CD4-positive, alpha-beta T cell (primary cell): ENCODE measurements at places on chromosomes 13 and 19.

GRCh38 chr13:112670864-112671263 is 19.0 kb upstream of the ATP11A start:
- H3K27ac ChIP-seq: no peak overlapping the region
- no peaks in the 10 kb centered on the region for H3K27me3 ChIP-seq
- DNase-seq: no peak
- H3K4me3 ChIP-seq: no peak overlapping the region

DNA sequence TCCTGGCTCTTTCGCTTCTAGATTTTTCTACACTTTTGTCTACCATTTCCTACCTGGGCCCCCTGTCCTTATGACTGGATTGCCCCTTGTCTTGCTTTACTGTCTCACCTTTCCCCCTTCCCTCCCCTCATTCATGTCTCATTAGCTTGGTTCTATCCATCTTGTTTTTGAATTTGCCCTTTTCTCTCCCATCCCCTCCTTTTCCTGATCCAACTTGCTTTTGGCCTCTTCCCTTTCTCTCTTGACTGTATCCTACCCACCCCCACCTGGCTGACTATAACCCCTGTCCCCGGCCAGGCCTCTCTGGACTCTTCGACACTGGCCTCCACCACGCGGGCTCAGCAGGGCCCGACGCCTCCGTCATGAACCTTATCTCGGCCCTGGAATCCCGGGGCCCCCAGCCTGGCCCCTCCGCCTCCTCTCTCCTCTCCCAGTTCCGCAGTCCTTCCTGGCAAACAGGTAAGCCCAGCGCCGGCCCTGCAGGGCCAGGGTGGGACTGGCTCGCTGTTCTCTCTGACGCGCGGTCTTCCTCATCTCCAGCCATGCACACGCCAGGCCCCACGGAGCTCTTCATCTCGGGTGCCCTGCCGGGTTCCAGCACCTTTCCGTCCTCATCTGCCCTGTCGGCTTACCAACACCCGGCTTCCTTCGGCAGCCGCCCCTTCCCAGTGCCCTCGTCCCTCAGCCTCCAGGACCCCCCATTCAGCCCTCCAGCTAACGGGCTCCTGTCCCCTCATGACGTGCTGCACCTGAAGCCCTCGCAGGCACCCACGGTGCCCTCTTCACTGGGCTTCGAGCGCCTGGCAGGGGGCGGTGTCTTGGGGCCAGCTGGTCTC is 3.4 kb downstream of the PRR12 start:
- no peak overlapping the region for H3K4me3 ChIP-seq
- H3K27ac ChIP-seq: peak overlapping the region; percentile 80
- peaks cover 38% of the 10 kb centered on the region for H3K4me1 ChIP-seq
- H3K36me3 ChIP-seq: peaks cover 49% of the 10 kb centered on the region
- H3K27me3 ChIP-seq: no peaks in the 10 kb centered on the region

DNA sequence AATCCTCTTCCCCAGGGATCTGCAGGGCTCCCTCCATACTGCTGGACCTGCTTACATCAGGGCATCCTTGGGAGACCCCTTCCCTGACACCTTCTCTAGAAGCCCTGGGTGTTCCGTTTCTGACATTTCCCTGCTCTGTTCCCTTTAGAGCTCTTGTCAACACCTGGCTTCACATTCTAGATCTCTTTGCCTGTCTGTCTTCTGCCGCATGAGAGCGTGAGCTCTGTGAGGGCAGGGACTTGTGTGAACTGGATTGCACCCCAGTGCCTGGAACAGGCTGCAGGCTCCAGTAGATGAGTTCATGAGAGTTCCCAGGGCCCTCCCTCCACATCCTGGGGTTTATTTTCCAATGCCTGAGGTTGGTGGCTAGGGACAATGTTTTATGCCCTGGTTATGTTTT is 651 bp downstream of the CEACAM7 start:
- no peak overlapping the region for H3K4me3 ChIP-seq
- H3K27me3 ChIP-seq: peaks cover 24% of the 10 kb centered on the region
- DNase-seq: no peak
- H3K36me3 ChIP-seq: no peaks in the 10 kb centered on the region

DNA sequence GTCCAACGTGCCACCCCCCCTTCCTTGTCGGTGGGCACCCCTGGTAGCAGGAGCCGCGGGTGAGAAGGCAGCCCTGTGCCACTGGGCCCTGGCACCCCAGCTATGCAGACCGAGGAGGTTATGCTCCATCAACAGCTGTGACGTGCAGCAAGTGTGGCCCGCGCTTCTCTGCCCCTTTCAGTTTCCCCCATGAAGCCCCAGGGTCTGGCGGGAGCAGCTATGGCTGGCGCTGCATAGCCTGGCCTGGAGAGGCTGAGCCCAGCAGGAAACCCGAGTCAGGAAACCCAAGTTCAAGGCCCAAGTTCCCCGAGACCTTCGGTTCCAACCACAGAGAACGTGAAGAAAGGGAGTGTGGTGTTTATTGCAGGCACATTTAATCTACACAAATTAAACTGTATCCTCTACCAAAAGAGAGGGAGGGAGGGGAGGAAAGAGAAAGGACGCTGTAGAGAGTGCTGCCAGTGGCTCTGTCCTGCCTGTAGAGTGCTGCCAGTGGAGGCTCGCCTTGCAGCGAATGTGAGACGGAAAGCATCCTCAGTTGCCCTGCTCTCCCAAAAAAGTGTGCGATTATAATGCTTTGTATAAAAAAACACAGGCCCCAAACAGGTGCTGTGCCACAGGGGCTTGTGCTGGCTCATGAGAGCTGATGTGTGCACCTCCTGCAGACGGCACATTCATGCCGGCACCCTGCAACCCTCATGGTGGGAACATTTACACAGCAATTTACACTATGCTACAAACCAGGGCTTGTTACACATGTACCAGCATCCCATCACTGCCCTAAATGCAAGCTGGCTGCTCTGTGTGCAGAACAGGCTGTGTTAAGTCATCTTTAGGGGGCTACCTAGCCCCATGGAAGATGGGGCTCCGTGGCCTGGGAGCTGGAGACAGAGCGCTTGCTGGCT is 16.3 kb downstream of the POP4 start:
- peaks cover 55% of the 10 kb centered on the region for H3K4me1 ChIP-seq
- peak overlapping the region; percentile 26 for H3K27ac ChIP-seq
- no peaks in the 10 kb centered on the region for H3K27me3 ChIP-seq
- H3K36me3 ChIP-seq: no peaks in the 10 kb centered on the region

- no peaks in the 10 kb centered on the region for H3K27me3 ChIP-seq
- H3K36me3 ChIP-seq: peaks cover 46% of the 10 kb centered on the region
- no peak overlapping the region for H3K27ac ChIP-seq
- H3K4me1 ChIP-seq: peaks cover 25% of the 10 kb centered on the region
Observed at GRCh38 chr19:42092350-42092749, 16.4 kb downstream of the ZNF574 start.

- DNase-seq: no peak
- no peaks in the 10 kb centered on the region for H3K27me3 ChIP-seq
- no peaks in the 10 kb centered on the region for H3K36me3 ChIP-seq
- no peaks in the 10 kb centered on the region for H3K4me1 ChIP-seq
- no peak overlapping the region for H3K27ac ChIP-seq
- H3K4me3 ChIP-seq: no peak overlapping the region
Observed at GRCh38 chr13:51502153-51502651, 49.4 kb upstream of the INTS6 start.

- H3K27me3 ChIP-seq: no peaks in the 10 kb centered on the region
- no peak overlapping the region for H3K27ac ChIP-seq
Observed at GRCh38 chr13:46551410-46552302, 1.3 kb upstream of the LRCH1 start.

- H3K27me3 ChIP-seq: no peaks in the 10 kb centered on the region
- no peak overlapping the region for H3K27ac ChIP-seq
- no peak overlapping the region for H3K4me3 ChIP-seq
- peaks cover 4% of the 10 kb centered on the region for H3K4me1 ChIP-seq
- H3K36me3 ChIP-seq: no peaks in the 10 kb centered on the region
- DNase-seq: no peak
Observed at GRCh38 chr13:50195045-50195444, 179.8 kb downstream of the KCNRG start.

GRCh38 chr19:42568006-42568405 is 26.7 kb downstream of the CEACAM8 start:
- no peak overlapping the region for H3K27ac ChIP-seq
- H3K36me3 ChIP-seq: no peaks in the 10 kb centered on the region
- H3K4me1 ChIP-seq: peaks cover 3% of the 10 kb centered on the region
- H3K27me3 ChIP-seq: no peaks in the 10 kb centered on the region
- H3K4me3 ChIP-seq: no peak overlapping the region

GRCh38 chr13:64248371-64249065 is 2832.9 kb upstream of the PCDH20 start:
- no peak overlapping the region for H3K27ac ChIP-seq
- no peaks in the 10 kb centered on the region for H3K4me1 ChIP-seq
- no peak overlapping the region for H3K4me3 ChIP-seq
- no peaks in the 10 kb centered on the region for H3K36me3 ChIP-seq
- DNase-seq: no peak
